ENCODE measurements at places on chromosomes 2 and 18. TPM values are rescaled to one million over a fixed set of nuclear protein-coding genes. Genes with fewer than 3 reads are reported as not detected.

- no peak for DNase-seq
These were observed 22.0 kb downstream of the FAM98A start for GRCh38 chr2:33577084-33577483.

DNA sequence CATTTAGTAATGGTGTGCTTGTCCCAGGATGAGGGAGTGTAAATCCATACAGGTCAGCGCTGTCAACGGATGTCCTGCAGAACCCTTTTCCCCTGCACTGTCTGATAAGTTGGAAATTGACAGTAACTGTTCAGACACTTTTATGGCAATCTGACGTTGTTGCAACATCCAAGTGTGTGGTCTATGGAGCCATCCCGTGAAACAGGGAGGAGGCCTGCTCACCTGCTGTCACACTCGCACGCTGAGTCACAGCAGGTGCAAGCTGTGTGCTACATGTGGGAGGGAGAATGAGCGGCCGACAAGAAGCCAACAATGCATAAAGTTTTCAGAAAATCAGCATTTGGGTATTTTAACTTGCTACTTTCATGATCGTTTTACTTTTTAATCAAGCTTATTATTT lies 43.7 kb upstream of the RMDN2 start:
- DNase-seq, result no peak

Gene ZNF532
- polyA plus RNA-seq, result 51.6 TPM

Gene SLC35F6
- 14.3 TPM for polyA plus RNA-seq
